ENCODE measurements at places on chromosomes 5 and 9. TPM values are rescaled to one million over a fixed set of nuclear protein-coding genes. Genes with fewer than 3 reads are reported as not detected.

The FBN2 gene
- total RNA-seq, result 4.2 TPM

The RASA1 gene
- 44.5 TPM for total RNA-seq

The FOXD4L3 gene
- not detected for total RNA-seq

The CATSPER3 gene
- not detected for total RNA-seq

The SLC6A18 gene
- total RNA-seq, result not detected

The TMEM232 gene
- 4.2 TPM for total RNA-seq

The KCNV2 gene
- total RNA-seq, result not detected

The PTPRD gene
- not detected for total RNA-seq
